ENCODE measurements at places on chromosomes 5 and 9.

- DNase-seq: no peak
These were observed 114.2 kb upstream of the ITGA1 start for GRCh38 chr5:52673495-52673894.

DNA sequence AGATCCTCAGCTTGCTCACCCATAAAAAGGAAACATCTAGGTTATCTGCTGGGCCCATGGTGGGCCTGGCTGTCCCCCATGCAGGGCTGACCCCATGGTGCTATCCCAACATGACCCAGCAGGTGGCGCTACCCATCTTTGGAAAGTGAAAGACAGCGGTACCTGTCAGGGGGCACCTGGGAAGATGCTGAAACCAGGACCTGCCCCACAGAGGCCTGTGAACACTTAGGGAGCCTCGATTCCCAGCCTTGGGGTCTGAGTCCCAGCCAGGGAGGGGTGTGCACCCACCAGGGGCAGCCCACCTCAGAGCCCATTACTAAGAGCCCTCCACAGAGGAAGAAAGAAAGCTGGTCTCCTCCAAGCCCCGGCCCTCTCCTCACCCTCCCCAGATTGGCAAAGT is 46.6 kb upstream of the IPPK start:
- DNase-seq: peak; percentile 55

DNA sequence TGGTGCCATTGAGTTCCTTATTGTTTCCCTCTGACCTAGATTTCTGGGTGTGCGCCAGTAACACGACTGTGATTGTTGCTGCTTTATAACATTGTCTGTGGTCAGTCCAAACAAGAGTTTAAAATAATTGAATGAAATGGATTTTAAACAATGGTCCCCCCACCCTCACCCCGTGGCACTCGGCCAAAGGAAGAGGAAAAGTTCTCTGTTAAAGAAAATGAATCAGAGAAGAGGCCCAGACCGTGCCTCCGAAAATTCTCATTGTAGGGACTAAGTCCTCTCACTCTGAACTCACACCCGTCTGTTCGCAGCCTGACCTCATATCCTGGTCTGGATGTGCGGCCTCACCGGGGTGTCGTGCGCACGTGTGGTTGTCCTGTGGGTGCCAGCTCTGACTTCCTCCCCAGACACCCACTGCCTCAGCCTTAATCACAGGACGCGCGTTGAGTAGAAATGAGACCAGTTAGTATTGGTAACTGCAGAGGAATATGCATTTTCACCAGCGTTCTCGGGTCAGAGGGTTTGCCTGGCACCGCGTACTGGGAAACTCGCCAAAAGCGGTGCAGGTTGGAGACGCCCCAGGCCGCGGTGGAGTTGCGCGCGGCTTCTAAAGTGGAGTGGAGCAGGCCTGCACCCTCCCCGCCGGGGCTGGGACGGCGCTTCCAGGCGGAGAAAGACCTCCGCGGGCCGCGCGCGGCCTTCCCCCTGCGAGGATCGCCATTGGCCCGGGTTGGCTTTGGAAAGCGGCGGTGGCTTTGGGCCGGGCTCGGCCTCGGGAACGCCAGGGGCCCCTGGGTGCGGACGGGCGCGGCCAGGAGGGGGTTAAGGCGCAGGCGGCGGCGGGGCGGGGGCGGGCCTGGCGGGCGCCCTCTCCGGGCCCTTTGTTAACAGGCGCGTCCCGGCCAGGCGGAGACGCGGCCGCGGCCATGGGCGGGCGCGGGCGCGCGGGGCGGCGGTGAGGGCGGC is at the start of gene ABL1:
TSS of gene ABL1 (plus strand) at position 884 of the 966 bp plus-strand sequence. CDS start 193 bp downstream, outside the sequence.
- DNase-seq: peak; percentile 11

- no peak for DNase-seq
These were observed 22.3 kb upstream of the TTLL11 start for GRCh38 chr9:122115176-122116035.
